GM19239 (cell line): ENCODE measurements at places on chromosomes 5 and 9.

GRCh38 chr5:54835647-54836046, 149.7 kb downstream of the ESM1 start:
- no peak for DNase-seq

GRCh38 chr9:92976431-92976830, 29.1 kb downstream of the FGD3 start:
- DNase-seq = no peak

DNA sequence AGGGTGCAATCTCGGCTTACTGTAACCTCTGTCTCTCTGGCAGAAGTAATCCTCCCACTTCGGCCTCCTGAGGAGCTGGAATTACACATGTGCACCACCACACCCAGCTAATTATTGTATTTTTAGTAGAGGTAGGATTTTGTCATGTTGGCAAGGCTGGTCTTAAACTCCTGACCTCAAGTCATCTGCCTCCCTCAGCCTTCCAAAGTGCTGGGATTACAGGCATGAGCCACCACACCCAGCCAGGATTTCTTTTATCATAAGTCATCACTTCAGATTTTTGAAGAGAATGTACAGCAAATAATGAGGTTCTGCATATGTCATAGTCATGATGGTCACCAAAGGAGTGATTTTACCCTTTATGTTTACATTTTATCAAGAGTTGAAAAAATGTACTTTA, 108.1 kb downstream of the GCNT1 start:
- DNase-seq = no peak

- DNase-seq = no peak
Observed at GRCh38 chr5:98433673-98434072, 339.8 kb upstream of the RGMB start.

- DNase-seq = no peak
Observed at GRCh38 chr9:135040892-135041291, 46.6 kb upstream of the OLFM1 start.

- no peak for DNase-seq
Observed at GRCh38 chr5:116532762-116533525, 41.7 kb downstream of the SEMA6A start.

GRCh38 chr9:134564431-134565170, 77.0 kb upstream of the COL5A1 start:
- DNase-seq = no peak

- DNase-seq = no peak
Observed at GRCh38 chr9:111458139-111459009, 25.8 kb downstream of the ECPAS start.

- no peak for DNase-seq
Observed at GRCh38 chr9:92704528-92704927, 34.6 kb upstream of the IPPK start.

GRCh38 chr9:86902586-86902985, 44.7 kb downstream of the GAS1 start:
- no peak for DNase-seq

DNA sequence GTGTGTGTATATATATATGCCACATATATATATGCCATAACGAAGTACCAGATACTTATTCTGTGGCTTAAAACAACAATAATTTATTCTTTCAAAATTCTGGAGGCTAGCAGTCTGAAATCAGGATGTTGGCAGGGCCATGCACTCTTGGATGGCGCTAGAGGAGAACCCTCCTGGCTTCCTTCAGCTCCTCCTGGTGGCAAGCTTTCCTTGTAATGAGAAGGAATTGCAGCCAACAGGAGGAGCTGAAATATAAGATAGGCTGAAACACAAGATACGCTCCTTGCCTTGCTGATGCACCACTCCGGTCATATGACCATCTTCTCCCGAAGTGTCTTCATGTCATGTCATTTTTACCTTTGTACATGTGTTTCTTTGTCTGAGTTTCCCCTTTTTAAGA, 368.1 kb upstream of the CTNND2 start:
- no peak for DNase-seq

GRCh38 chr5:103693517-103693916, 130.9 kb upstream of the NUDT12 start:
- no peak for DNase-seq

- DNase-seq = no peak
Observed at GRCh38 chr5:17398431-17398830, 99.6 kb upstream of the TAF11L2 start.
